ENCODE measurements at places on chromosomes 3 and 15. TPM values are rescaled to one million over a fixed set of nuclear protein-coding genes. Genes with fewer than 3 reads are reported as not detected.
A peak's percentile ranks its signal among the peaks of the same experiment; 100 is the strongest.

The ESYT3 gene
- 7.9 TPM for total RNA-seq

The CRYGS gene
- total RNA-seq: 0.99 TPM

The SKOR1 gene
- 0.10 TPM for total RNA-seq

The ISG20 gene
- total RNA-seq: 3.5 TPM

The SNTN gene
- total RNA-seq: not detected

The RHOV gene
- total RNA-seq: 19.4 TPM

The APOD gene
- total RNA-seq: 24.9 TPM

The ADGRG7 gene
- 0.10 TPM for total RNA-seq

The ATR gene
- 31.2 TPM for total RNA-seq

The PLA2G4B gene
- 16.5 TPM for total RNA-seq

The CAV3 gene
- 16.4 TPM for total RNA-seq

The STARD5 gene
- 17.9 TPM for total RNA-seq

The P2RY13 gene
- total RNA-seq: 3.0 TPM

The SLC2A2 gene
- total RNA-seq: not detected

The CEP19 gene
- total RNA-seq: 1.3 TPM

GRCh38 chr3:197746801-197747237, 2.9 kb upstream of the FYTTD1 start:
- DNase-seq: no peak

DNA sequence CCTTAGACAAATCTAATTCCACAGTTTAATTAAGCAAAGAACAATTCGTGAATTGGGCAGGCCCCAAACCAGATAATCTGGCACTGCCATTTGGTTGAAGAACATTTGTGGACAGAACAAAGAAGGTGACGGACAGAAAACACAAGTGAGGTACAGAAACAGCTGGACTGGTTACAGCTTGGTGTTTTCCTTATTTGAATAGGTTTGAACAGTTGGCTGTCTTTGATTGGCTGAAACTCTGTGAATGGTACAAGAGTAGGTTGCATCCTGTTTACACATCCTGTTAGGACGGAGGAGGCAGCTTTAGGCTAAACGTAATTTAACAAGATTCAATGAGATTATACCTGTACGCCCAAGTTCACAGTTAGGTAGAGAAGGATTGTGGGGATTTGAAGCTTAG, 114.4 kb downstream of the LPP start:
- no peak for DNase-seq

DNA sequence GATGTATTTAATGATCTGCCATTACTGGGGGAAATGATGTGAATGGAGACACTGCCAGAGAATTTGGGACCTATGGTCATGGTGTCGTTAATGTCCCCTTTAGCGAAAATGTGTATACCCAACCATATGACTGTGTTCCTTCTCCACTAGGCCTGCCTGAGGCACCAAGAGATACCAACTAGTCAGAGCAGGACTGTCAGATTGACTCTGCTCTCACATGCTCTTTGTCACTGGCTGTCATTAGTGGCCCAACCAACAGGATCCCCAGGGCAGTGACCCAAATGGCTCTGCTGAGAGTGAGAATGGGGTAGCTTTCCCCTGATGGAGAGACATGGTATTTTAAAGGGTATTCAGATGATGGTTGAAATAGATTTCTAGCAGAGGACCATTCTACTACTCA, 2.8 kb downstream of the TAGLN3 start:
- no peak for DNase-seq

- DNase-seq: no peak
Measured at GRCh38 chr3:139670196-139670595, 7.6 kb downstream of the NMNAT3 start.

DNA sequence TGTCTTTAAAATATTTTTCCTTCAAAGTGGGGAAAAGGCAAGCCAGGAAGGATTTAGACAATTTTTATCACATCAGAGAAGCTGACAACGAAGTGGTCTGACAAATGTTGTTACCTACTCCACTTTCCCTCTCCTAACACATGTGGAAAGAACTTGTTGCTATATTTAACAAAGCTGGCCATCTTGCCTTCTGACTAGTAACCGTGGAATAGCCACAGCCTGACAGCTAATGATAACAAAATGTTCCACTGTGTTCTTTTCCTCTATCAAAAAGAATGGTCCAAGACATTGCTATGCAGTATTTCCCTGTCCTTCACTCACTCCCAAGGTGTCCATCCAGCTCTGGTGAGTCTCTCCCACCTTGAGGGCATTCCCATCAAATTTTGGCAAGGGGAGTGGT, 481.4 kb upstream of the THBS1 start:
- DNase-seq: no peak

DNA sequence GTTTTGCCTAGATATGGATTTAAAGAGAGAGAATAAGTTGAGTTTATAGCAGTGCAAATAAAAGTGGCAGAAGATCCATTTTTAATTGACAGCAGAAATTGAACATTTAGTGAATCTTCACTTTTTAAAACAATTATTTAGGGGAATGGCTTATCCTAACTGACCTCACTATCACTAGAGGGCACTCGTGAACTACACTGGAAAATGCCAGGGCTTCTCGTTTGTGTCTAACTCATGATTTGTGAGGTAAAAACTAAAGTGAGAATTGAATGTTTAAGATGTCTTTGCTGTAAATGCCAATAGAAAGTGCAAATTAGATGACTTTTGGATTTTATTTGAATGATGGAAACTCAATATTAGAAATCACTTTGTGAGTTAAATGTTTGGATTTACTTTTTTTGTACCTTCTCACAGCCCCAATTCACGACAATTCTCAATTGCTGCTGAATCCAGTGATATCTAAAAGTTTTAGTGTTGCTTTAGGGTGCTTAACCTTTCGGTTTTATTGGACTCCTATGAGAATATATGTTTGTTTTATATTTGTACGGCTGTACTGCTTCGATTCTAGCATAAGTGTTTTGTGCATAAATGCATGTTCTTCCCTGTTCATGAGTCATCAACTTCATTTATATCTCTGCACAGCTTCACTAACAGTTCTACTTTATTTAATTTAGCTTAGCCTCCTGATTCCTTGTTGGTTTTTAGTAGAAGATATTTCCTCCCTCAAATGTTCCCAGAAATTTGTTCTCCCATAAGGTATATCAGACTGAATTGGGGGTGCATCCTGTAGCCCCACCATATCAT, 462.1 kb downstream of the MFSD1 start:
- no peak for DNase-seq

DNA sequence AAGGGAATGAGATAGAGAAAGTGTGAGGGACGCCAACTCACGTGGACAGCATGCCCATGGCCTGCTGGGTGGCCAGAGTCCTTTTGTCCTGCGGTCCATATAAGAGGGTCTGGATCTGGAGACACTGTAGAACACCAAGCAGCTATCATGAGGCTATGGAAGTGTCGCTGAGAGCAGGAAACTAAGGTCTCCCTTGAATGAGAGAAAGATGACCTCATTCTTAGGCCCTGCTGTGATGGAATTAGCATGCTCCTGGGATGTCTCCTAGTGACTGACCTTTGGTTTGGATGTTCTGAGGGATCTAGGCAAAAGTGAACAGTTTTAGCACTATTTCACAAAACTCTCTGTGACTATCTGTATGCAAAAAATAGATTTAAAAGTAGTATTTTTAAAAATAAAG, 34.4 kb downstream of the SYNM start:
- no peak for DNase-seq

- DNase-seq: no peak
Measured at GRCh38 chr15:75779504-75779903, 63.7 kb upstream of the UBE2Q2 start.

GRCh38 chr3:159882790-159883779, 105.5 kb upstream of the IL12A start:
- no peak for DNase-seq

- no peak for DNase-seq
Measured at GRCh38 chr3:107432013-107432515, 54.8 kb downstream of the CCDC54 start.

DNA sequence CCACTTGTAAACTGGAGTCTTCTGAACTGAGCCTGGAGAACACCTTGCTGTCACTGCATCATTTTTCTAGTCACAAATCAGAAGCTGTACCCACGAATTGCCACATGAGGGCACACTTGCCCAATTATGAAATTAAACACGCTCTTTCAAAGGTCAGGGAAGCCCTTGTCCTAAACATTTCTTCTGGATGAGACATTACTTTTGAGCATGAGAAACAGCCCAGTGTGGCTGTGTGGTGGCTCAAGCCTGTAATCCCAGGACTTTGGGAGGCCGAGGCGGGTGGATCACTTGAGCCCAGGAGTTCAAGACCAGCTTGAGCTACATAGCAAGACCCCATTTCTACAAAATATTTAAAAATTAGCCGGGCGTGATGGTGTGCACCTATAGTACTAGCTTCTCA, 27.5 kb upstream of the CFAP161 start:
- peak; percentile 74 for DNase-seq

- no peak for DNase-seq
Measured at GRCh38 chr3:159757341-159758060, 231.1 kb upstream of the IL12A start.

GRCh38 chr3:14553871-14554270, 13.7 kb upstream of the GRIP2 start:
- no peak for DNase-seq

DNA sequence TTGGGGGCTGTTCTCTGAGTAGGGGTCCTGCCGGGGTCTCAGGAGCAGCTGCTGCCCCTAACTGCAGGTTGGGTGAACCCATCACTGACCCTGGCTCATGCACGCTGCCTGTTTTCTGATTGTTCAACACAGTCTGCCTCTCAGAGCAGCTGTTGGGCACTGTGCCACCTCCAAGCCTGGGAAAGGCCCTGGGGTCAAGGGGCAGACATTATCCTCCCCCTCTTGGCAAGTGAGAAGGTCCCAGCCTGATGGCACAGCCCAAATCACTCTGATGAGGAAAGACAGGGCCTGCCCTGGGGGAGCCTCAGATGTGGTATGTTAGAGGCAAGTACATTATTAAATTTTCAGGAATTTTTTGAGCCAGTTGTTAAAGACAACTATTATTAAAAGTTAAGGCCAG, 14.1 kb upstream of the GNAT1 start:
- DNase-seq: no peak

DNA sequence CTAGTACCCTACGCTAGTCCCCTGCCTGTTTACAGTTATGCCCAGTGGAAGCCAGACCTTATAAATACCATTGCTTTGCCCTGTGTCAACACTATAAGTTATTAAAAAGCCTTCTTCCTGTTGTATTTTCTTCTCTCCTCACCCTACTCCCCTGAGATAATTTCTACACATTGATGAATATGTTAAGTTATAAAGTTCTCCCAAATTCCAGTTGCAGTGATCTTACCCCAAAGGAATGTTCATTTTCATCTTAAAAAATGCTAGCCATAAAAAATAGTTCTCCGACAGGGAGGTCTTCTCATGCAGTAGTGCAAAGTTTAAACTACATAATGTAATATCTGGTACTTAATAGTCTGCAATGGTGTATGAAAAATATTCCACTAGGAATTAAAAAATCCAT, 58.6 kb downstream of the MAP2K5 start:
- no peak for DNase-seq

DNA sequence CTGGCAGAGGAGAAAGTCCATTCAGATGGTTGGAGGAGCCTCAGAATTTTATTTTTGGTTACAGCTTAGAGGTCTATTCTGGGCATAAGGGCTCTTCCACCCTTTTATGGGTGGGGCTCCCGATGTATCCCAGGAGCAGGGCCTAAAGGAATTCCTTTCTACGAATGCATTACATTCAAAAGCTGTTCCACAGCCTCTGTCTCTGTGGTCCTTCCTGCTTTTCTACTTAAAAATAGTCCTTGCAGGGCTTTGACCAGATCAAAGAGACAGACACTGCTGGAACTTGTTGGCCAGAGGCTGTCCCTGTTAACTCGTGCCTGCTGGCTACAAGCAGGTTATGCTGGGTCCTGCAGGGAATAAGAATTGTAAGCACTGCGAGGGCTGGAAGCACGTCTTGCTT, 14.4 kb upstream of the NOX5 start:
- no peak for DNase-seq

DNA sequence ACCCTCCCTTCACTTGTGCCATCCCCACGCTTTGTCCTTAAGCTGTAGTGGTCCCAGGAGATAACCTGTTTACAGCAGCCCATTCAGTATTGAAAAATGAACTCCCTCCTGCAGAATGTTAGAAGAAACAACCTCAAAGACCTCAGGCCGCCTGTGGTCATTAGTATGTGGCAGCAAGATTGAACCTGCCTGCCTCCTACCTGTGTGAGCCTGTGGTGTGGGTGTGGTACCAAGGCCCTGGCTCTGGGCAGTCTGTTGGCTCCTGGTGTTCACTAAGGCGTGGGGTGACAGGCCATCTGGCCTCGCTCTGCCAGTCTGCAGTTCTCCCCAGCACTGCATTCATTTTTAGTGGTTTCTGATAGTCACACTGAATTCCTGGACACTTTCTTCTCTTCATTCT, 21.0 kb downstream of the LSM3 start:
- DNase-seq: no peak

DNA sequence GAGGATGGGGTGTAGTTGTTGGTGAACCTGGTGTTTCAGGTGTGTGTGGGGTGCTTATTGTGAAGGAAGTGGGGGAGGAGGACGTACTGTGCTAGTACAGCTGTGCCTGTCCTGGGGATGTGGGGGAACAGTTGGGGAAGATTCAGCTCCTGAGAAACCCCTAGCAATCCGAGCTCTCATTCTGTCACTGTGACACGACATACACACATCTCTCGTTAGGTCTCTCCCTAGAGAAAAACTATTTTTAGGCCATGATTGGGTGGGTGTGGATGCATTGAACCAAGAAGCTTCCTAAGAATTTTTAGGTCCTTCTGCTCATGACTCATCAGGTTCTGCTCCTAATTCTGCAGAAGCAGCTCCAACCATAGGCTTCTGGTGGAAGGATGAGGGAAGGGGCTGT, 54.3 kb downstream of the SLC30A4 start:
- DNase-seq: no peak

DNA sequence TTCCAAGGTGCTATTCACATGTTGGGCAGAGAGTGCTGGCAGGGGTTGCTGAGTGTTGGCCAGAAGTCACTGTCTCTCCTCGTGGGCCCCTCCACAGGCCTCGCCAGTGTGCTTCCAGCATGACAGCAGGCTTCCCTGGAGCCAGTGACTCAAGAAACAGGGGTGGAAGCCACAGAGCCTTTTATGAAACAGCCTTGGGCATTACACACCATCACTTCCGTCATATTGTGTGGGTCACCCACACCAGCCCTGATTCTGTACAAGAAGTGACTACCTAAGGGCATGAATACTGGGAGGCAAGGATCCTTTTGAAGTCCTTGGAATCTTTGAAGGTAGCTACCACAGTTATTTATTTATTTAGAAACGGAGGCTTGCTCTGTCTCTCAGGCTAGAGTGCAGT, 177.6 kb upstream of the UBE3A start:
- DNase-seq: no peak

- no peak for DNase-seq
Measured at GRCh38 chr3:146653978-146654377, 48.8 kb upstream of the PLSCR5 start.

DNA sequence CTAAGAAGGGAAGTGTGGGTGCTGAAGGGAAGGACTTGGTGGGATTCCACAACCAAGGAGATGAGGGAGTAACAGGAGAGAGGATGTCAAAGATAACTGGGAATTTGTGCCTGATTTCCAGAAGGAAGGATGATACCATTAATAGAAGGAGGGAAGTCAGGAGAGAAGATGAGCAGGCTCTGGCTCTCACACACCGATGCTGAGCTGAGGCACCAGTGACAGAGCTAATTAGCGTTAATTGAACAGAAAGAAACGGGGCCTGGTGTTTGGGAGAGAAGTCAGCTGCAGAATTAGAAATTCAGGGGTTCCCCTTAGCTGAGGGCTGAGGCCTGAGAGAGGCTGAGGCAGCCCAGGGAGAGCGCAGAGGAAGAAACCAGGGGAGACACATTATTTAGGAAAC, 11.9 kb upstream of the PDIA5 start:
- DNase-seq: no peak

- no peak for DNase-seq
Measured at GRCh38 chr15:43911235-43911781, 84.5 kb downstream of the WDR76 start.

- DNase-seq: no peak
Measured at GRCh38 chr3:177960722-177961121, 575.5 kb upstream of the KCNMB2 start.

Data from skin of body (tissue), 3 donors.